ENCODE measurements at places on chromosomes 1 and 21.
A peak's percentile ranks its signal among the peaks of the same experiment; 100 is the strongest.

GRCh38 chr1:208431721-208432120 is 187.5 kb upstream of the PLXNA2 start:
- no peak for DNase-seq

DNA sequence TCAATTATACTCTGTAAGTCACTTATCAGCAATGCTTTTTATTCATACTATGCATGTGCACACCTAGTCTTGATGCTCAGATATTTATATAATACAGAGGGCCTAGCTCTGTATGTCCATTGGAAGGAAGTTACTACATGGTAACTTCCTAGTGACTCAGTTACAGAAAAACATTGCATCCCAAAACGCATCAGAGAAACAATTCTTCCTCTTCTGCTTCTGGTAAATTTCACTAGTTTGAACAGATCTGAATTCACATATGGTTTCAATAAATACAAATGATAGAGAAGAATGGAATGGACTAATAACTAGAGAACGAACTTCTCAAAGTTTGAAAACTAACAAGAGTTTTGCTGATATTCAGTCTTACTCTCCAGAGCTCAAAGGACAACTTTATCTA is 811.3 kb upstream of the ADGRL2 start:
- DNase-seq = no peak

DNA sequence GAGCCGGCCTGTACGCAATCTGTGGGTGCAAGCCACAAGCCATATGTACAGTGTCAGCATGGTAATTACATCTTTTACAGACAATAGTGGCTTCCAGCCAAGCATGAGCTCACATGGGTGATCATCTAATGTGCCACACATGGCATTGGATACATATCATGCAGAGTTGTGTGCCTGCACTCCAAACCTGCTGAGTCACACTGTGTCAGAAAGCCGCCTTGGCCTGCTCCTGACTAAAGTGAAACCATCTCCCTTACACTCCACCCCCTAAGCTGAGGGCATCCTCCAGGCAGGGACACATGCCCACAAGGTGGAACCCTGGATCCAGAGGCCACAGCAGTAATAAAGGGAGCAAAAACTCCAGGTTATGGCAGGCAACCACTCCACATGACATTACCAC is 72.5 kb downstream of the KCNT2 start:
- DNase-seq = no peak

GRCh38 chr1:59367301-59368007 is 70.6 kb downstream of the FGGY start:
- no peak for DNase-seq

GRCh38 chr1:44146536-44147361 is 5.3 kb upstream of the KLF18 start:
- DNase-seq = no peak

GRCh38 chr1:151737479-151737878 is 16.2 kb downstream of the RIIAD1 start:
- DNase-seq = no peak

- DNase-seq = no peak
Observed at GRCh38 chr1:70146488-70146887, 58.9 kb downstream of the LRRC40 start.

- DNase-seq = peak; percentile 56
Observed at GRCh38 chr1:206634365-206635079, 814 bp upstream of the DYRK3 start.

GRCh38 chr1:243244432-243244841 is 10.6 kb downstream of the CEP170 start:
- DNase-seq = no peak

Data from stimulated activated CD8-positive, alpha-beta memory T cell treated with anti-CD3 and anti-CD28 coated beads, Interleukin-4, amount 100 ng/mL, for 1 hour (primary cell).